ENCODE measurements at places on chromosomes 1 and 21. TPM values are rescaled to one million over a fixed set of nuclear protein-coding genes. Genes with fewer than 3 reads are reported as not detected.

The OR2T29 gene
- not detected for total RNA-seq

The MYBPH gene
- total RNA-seq: not detected

The S100B gene
- not detected for total RNA-seq

The HSD11B1 gene
- total RNA-seq: 4.3 TPM

The PGLYRP3 gene
- total RNA-seq: not detected

The C1orf226 gene
- total RNA-seq: 2.6 TPM

The TNNI3K gene
- total RNA-seq: not detected

The MAP3K6 gene
- 9.2 TPM for total RNA-seq

The CBR3 gene
- 57.9 TPM for total RNA-seq

The COL6A1 gene
- total RNA-seq: 271 TPM

The PTGFR gene
- total RNA-seq: 51.0 TPM

The IL20 gene
- total RNA-seq: not detected

The RIMS3 gene
- 0.64 TPM for total RNA-seq

The CRP gene
- total RNA-seq: not detected

The TESK2 gene
- 3.4 TPM for total RNA-seq

The MPZ gene
- total RNA-seq: 0.89 TPM

The SYCP1 gene
- not detected for total RNA-seq

The CASQ1 gene
- not detected for total RNA-seq

The TFF2 gene
- 0.30 TPM for total RNA-seq

The SLAMF6 gene
- not detected for total RNA-seq

The KPNA6 gene
- total RNA-seq: 73.0 TPM

The C1QTNF12 gene
- not detected for total RNA-seq

The SPRR1B gene
- not detected for total RNA-seq

The GUCA2B gene
- not detected for total RNA-seq

The F13B gene
- not detected for total RNA-seq

Measured in M059J (cell line).